Activated CD4-positive, alpha-beta T cell treated with anti-CD3 and anti-CD28 coated beads, Interleukin-2, Interleukin-4, amounts not matched to agents 100 ng/mL and 50 ng/mL, durations not matched to agents 16 hours and 8 hours (primary cell): ENCODE measurements at places on chromosomes 5 and 9.
A peak's percentile ranks its signal among the peaks of the same experiment; 100 is the strongest.

- no peak for DNase-seq
Observed at GRCh38 chr5:167823405-167823804, 468.0 kb upstream of the WWC1 start.

DNA sequence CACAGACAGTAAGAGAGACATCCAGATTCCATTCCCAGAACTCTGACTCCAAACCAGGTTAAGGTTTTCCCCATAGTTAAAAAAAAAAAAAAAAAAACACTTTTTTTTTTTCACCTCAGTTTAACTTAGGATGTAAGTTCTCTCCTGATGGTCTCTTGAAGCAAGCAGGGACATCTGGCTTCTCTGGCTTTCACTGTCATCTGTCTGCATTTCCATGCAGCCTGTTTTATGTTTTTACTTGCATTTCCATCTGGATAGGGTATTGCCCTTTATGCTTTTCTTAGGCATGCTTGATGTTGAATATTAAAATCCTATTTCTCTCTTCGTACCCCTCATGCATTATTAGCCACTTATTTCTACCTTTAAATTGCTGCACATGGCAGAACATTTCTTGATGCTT, 135.3 kb upstream of the WWC1 start:
- no peak for DNase-seq

DNA sequence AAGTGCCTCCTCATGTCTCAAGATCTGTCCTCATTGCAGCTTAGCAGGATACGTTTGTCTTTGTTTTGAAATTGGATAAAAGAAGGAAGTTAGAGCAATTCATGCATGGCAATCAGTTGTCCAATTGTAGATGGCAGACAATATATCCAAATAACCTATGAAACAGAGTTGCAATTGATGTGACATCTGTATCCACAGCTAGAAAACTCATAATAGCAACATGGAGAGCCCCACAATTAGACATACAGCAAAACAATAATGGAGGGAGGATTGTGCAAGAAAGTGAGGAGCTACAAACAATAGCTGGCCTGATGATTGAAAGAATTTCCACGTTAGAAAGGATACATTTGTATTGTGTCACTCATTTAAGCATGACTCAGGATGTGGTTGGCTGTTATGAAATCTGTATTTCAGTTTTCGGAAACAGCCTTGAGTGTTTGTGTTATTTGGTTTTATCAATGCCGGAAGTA, 132.0 kb downstream of the FAM174A start:
- DNase-seq = peak; percentile 53

- no peak for DNase-seq
Observed at GRCh38 chr5:57751710-57752109, 269.1 kb upstream of the ACTBL2 start.

DNA sequence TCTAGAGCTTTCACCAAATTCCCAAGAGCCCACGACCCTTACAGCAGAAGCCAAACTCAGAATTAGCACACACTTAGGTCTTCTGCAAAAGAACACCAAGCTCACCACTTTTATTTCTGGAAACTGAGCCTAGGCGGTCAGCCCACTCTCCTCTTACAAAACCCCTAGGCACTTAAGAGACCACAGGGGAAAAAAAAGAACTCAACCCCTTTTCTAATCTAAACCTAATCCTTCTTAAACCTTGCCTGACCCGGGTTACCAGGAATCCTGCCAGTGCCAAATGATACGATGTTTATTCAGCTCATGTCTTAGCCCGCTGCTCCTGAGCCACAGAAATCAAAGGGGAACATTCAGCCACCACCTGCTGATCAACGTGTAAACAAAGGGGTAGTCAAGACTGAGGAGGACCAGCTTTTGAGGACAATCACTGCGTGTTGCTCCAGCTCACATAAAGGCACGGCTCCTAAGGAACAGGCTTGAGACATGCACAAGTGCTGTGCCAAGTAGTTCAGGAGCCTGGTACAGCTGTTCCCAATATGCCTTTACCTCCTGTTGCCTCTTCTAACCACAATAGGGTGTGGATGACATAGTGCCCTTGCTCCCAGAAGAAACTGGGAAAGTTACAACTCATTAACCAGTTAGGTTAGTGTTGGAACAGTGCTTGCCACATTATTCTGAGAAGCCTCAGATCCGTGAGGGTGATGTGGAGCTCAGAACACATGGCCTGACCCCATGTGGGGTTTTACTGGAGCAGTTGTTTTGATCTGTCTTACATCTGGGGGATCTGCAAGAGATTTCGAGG, 49.3 kb downstream of the ZFAND5 start:
- no peak for DNase-seq

DNA sequence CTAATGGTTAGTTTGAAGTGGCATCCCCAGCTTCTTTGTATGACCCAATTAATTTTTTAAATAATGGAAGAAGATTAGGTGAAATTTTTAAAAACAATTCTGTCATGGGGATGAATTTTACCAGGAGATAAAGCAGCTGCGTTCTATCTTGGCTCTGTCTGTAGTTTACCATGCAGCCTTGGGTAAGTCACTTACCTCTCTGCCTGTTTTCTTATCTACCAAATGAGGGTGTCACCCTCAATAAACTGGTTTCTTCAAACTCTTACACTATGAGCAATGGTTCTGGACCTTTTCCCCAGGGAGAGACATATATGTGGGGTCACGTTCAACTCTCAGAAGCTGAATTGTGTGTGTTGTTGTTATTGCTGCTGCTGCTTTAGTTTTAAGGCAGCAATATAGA, 71.7 kb downstream of the TEX10 start:
- no peak for DNase-seq

DNA sequence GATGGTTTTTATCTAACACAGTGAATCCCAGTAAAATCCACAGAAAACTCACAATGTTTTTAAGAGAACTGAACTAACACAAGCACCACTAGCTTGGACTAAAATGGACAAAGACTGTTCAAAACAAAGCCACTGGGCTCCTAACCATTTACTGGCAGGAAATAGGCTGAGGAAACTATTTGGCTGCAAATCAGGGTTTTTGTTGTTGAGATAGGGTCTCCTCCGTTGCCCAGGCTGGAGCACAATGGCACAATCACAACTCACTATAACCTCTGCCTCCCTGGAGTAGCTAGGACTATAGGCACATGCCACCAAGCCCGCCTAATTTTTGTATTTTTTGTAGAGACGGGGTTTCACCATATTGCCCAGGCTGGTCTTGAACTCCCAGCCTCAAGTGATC, 99.7 kb downstream of the THBS4 start:
- DNase-seq = no peak

GRCh38 chr9:534886-535285, 306.6 kb upstream of the DMRT1 start:
- no peak for DNase-seq

GRCh38 chr9:1879501-1879900, 135.6 kb upstream of the SMARCA2 start:
- peak; percentile 89 for DNase-seq

GRCh38 chr5:116598911-116599310, 24.3 kb upstream of the SEMA6A start:
- DNase-seq = no peak

GRCh38 chr5:165495829-165496380, 1990.5 kb downstream of the MAT2B start:
- DNase-seq = no peak

- no peak for DNase-seq
Observed at GRCh38 chr9:36942891-36943290, 91.2 kb downstream of the PAX5 start.
